ENCODE measurements at places on chromosomes 1 and 21.

- peak; percentile 38 for DNase-seq
These were observed 685.0 kb downstream of the ADGRL2 start for GRCh38 chr1:82485591-82486369.

- DNase-seq = no peak
These were observed 103.1 kb downstream of the RPS6KC1 start for GRCh38 chr1:213154056-213154685.

DNA sequence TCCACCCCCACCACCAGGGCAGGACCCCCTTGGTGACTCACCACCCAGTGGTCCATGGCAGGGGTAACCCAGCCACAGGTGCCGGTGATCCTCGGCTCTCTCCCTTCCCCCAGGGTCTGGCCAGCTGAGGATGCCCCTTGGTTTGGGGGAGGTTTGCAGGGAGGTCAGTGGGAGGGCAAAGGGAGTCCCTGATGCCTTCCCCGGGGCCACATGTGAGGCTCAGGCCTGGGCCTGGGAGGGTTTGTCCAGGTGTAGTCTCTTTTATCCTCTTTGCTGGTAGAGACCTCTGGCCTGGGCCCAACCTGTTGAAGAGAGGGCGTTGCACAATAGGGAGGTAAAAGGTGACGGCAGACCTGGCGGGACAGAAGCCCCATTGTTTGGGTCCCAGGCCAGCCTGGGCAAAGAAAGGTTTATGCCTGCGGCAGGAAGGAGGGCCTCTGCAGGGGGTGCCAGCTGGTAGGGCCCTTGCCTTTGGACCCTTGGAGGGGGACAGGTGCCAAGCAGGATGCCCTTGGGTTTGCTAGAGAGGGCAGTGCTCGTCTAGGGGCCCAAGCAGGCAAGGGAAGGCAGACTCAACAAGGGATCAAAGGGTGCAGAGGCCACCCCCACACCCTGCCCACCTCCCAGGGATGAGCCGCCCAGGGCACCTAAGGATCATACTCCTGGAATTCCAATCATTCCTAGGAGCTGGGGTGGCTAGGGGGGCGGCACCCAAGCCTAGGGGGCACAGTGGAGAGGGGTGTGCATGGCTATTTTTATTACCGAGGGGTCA lies 760 bp upstream of the TINAGL1 start:
- DNase-seq = no peak

DNA sequence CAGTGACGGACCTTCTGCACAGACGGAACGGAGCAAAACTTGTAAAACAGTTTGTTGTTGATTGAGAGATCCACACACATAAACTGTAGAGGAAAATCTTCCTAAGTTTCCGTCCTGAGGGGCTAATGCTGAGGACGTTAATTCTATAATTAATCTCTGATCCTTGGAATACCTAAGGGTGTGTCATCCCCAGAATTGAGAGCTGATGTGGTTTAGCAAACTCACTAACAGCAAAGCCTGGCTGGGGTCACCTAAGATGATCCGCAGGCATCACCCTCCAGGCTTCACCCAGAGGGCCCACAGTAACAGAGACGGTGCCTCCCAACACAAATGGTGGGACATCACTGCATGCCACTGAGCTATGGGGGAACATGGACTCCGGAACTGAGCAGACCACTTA lies 97.5 kb downstream of the SMYD2 start:
- no peak for DNase-seq

GRCh38 chr1:16032388-16033102 lies 10.7 kb downstream of the CLCNKA start:
- peak; percentile 87 for DNase-seq

DNA sequence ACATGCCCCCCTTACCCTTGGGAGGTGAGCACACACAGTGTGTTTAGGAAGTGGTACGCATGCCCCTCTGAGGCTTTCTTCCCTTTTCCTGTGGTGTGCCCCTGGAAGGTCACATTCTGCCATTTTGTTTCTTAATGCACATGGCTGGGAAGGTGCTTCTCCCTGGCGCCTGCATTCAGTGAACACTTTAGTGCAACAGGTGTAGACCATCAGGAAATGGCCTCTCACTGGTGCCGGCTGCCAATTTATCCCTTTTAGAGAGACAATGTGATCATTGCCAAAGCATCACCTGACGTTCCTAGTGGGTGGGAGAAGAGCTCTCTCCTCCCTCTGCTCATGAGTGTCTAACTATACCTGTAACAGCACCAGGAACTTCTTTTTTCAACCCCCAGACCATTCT lies 51.8 kb upstream of the PDE9A start:
- DNase-seq = no peak

DNA sequence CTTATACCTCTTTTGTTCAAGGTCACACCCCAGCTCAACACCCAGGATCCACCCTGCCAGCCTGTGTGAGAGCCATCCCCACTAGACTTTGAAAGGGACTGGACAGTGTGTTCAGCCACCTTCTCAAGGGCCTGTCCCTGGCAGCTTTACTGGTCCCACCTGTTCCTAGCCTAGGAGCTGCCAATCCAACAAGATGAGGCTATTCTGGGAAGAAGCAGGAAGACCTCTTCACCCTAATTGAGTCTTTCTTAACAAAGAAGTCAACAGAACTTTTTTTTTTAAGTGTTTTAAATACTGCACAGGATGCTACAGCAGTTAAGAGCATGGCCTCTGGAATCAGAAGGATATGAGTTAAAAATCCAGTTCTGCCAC lies 95.8 kb upstream of the HOOK1 start:
- DNase-seq = no peak

DNA sequence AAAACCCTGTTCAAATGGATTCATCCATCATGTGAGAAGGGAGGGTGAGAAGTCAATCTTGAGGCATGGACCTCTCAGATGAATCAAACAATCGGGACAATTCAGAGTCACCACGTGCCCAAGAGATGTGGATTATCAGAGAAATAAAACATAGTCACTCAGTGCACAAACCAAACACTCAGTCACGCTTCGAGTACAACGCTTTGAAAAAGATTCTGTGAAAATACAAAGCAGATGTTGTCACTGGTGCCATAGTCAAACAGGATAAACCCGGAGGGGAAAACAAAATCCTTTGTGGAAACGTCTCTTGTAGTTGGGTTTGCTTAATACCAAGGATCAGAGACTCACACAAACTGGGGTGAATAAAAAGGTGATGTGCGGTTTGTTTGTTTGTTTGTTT lies 188.4 kb downstream of the RRAGC start:
- no peak for DNase-seq

DNA sequence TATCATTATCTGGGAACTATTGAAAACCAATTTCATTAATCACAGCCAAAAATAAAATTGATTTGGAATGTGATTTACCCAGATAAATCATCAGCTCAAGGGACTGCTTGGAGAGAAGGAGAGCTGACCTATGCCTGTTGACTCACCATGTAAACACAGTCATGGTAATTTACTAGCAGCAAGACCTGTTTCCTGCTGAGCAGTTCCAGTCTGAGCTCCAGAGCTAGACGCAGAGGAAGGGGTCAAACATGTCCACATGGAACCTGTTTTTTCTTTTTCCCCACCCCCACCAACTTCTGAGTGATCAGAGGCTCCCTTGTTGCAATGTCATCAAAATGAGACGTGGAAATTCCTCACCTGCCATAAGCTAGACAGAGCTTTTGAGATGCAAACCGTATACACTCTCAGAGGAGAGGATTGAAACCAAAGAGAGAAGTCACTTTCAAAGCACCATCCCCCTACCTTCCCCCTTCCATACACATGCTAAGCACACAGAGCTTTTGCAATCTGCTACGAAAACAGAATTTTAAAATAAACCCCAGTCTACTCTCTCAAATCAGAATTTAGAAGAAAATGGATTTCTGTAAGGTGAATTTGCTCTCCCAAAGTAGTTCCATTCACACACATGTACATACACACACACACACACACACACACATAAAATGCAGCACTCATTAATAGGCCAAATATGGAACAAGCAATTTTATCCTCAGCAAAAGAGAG lies 55.9 kb upstream of the PTGFRN start:
- DNase-seq = peak; percentile 78

GRCh38 chr1:203671047-203671446 lies 44.4 kb downstream of the ATP2B4 start:
- DNase-seq = no peak

Measured in NCI-H510A treated with DMSO at 0.1 percent for 48 hours (cell line).